ENCODE measurements at places on chromosomes 16 and 17.

DNA sequence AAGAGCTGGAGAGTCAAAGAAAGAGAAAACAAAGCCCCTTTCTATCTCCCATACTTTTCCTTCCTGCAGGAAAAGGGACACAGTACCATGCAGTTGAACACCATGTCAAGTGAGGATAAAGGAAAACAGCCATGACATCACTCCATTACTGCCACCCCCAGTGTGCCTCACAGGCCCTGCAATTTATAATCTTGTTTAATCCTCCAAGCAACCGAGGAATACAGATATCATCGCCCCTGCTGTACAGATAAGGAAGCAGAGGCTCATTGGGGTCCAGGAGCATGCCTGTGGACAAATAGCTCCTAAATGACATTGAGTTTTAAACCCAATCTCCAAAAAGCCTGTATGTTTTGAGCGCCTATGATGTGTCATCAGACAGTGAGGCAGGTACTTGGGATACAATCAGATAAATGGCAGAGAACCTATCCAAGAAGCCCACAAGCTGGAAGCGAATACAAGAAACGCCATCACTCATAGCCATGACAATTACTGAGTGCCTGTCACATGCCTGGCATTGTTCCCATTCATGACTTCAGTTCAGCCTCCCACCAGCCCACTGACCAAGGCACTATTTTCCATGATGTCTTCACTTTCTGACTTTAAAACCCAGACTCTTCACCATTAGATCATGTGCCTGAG, 45.5 kb downstream of the CPPED1 start:
- no peak for DNase-seq

- no peak for DNase-seq
Measured at GRCh38 chr16:18013863-18014262, 322.7 kb downstream of the NPIPA8 start.

- no peak for DNase-seq
Measured at GRCh38 chr17:78304549-78305037, 55.3 kb downstream of the SOCS3 start.

DNA sequence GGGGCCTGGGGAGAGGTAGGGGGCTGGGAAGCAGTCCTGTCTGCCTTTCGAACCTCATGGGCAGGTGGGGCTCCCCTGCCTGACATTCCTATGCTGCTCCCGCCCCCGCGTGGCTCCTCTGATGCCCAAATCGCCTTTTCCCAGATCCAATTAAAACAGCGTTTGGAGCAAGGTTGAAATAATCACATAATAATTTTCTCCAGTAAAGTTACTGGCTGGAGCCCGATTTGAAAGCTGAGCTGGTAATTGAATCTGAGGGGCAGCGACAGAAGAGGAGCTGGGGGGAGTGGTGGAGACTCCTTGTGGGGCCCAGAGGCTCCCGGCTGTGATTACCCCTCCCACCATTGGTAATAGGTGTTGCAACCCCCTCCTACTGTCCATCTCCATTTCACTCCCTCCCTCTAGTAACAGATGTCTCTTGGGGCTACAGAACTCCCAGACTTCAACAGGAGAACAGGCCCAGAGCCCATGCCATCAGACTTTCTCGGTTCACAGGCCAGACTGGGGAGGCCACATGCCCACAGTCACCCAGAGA, 38.9 kb upstream of the C1QL1 start:
- no peak for DNase-seq

GRCh38 chr16:87648236-87648635, 45.9 kb downstream of the JPH3 start:
- DNase-seq = no peak

- DNase-seq = no peak
Measured at GRCh38 chr17:13671341-13671740, 69.6 kb upstream of the HS3ST3A1 start.
